Psoas muscle (tissue), 8 donors: ENCODE measurements at places on chromosomes 2 and 18.

- no peak overlapping the region for H3K4me3 ChIP-seq
- no peak for DNase-seq
- H3K27ac ChIP-seq = no peak overlapping the region
- no peaks in the 10 kb centered on the region for H3K27me3 ChIP-seq
- H3K4me1 ChIP-seq = peaks cover 17% of the 10 kb centered on the region
- H3K36me3 ChIP-seq = no peaks in the 10 kb centered on the region
Measured at GRCh38 chr2:127044165-127044718, 62.7 kb downstream of the BIN1 start.

GRCh38 chr2:217628061-217628460 lies 374.7 kb downstream of the TNS1 start:
- no peak overlapping the region for H3K4me3 ChIP-seq
- H3K27ac ChIP-seq = no peak overlapping the region
- H3K36me3 ChIP-seq = no peaks in the 10 kb centered on the region
- no peaks in the 10 kb centered on the region for H3K27me3 ChIP-seq
- H3K4me1 ChIP-seq = peaks cover 10% of the 10 kb centered on the region

- H3K4me1 ChIP-seq = no peaks in the 10 kb centered on the region
- no peaks in the 10 kb centered on the region for H3K36me3 ChIP-seq
- no peak overlapping the region for H3K4me3 ChIP-seq
Measured at GRCh38 chr2:45892425-45892745, 240.9 kb downstream of the PRKCE start.

DNA sequence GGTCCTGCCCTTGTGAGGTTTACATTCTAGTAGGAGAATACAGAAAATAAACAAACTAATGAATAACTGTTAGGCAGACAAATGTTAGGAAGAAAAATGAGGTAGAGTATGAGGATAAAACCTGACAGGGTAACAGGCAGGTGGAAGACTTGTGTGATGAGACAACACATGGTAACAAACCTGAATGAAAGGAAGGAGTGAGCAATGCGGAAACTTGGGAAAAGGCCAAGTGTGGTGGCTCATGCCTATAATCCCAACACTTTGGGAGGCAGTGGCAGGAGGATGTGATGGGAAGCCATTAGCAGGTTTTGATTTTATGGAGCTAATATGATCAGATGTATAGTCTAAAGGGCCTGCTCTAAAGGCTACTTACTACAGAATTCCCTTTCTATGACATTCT lies 74.2 kb downstream of the INO80D start:
- no peaks in the 10 kb centered on the region for H3K27me3 ChIP-seq
- no peak for DNase-seq
- peaks cover 4% of the 10 kb centered on the region for H3K36me3 ChIP-seq
- H3K4me3 ChIP-seq = no peak overlapping the region
- no peak overlapping the region for H3K27ac ChIP-seq

GRCh38 chr2:205800773-205801172 lies 118.5 kb downstream of the NRP2 start:
- no peaks in the 10 kb centered on the region for H3K36me3 ChIP-seq
- H3K27me3 ChIP-seq = no peaks in the 10 kb centered on the region
- H3K4me1 ChIP-seq = no peaks in the 10 kb centered on the region
- H3K4me3 ChIP-seq = no peak overlapping the region

DNA sequence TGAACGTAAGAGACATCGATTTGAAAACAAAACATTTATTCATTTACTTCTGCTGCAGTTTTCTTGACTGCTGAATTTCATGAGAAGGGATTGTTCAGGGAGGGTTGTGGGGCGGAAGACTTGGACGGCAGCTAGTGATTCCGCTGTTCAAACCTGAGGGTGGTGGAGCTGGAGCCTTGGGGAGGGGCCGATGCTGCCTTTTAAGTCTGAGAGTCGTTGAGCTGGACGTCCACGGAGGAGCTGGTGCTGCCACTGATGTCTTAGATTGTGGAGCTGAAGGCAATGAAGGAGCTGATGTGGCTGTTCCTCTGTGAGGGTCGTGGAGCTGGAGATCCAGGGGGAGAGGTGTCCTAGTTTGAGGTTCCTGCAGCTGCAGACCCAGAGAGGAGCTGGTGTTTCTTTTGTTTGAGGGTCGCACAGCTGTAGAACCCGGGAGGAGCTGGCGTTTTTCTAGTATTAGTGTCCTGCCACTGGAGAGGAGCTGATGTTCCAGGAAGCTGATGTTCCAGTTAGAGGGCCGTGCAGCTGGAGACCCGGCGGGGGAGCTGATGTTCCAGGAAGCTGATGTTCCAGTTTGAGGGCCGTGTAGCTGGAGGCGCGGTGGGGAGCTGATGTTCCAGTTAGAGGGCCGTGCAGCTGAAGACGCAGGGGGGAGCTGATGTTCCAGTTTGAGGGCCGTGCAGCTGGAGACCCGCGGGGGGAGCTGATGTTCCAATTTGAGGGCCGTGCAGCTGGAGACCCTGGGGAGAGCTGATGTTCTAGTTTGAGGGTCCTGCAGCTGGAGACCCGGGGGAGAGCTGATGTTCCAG lies 150.9 kb downstream of the RTP5 start:
- H3K4me3 ChIP-seq = no peak overlapping the region
- no peak for DNase-seq
- peaks cover 7% of the 10 kb centered on the region for H3K27me3 ChIP-seq
- H3K36me3 ChIP-seq = no peaks in the 10 kb centered on the region
- no peak overlapping the region for H3K27ac ChIP-seq

- no peak overlapping the region for H3K4me3 ChIP-seq
- no peaks in the 10 kb centered on the region for H3K27me3 ChIP-seq
- peaks cover 25% of the 10 kb centered on the region for H3K4me1 ChIP-seq
Measured at GRCh38 chr18:43661570-43661969, 384.3 kb upstream of the SYT4 start.
